ENCODE measurements at places on chromosomes 12 and 14.

GRCh38 chr14:78721756-78722480 is 551.7 kb downstream of the NRXN3 start:
- no peak for DNase-seq

- DNase-seq = no peak
Measured at GRCh38 chr14:97408937-97409815, 612.0 kb downstream of the VRK1 start.

- DNase-seq = no peak
Measured at GRCh38 chr14:96801931-96802330, 4.7 kb downstream of the VRK1 start.

DNA sequence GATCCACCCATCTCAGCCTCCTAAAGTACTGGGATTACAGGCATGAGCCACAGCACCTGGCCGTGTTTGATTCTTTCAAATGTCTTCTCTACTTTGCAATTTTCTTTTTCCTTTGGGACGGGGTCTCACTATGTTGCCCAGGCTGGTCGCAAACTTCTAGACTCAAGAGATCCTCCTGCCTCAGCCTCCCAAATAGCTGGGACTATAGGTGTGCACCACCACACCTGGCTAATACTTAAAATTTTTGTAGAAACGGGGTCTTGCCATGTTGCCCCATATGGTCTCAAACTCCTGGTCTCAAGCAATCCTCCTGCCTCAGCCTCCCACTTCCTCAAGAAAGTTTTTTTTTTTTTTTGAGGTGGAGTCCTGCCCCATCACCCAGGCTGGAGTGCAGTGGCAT is 1.7 kb downstream of the GATC start:
- DNase-seq = no peak

- DNase-seq = no peak
Measured at GRCh38 chr12:105275997-105276733, 40.2 kb upstream of the APPL2 start.

DNA sequence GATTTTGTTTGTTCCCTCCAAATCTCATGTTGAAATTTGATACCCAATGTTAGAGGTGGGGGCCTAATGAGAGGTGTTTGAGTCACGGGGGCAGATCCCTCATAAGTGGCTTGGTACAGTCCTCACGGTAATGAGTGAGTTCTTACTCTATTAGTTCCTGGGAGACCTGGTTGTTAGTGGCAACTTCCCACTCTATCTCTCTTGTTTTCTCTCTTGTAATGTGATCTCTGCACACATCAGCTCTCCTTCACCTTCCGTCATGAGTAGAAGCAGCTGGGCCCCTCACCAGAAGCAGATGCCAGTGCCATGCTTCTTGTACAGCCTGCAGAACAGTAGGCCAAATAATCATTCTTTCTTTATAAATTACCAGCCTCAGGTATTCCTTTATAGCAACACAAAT is 29.6 kb upstream of the KCNK10 start:
- DNase-seq = no peak

- peak; percentile 17 for DNase-seq
Measured at GRCh38 chr12:46493834-46494181, 121.2 kb upstream of the SLC38A2 start.

- DNase-seq = no peak
Measured at GRCh38 chr14:29166507-29166906, 399.9 kb downstream of the FOXG1 start.

- no peak for DNase-seq
Measured at GRCh38 chr14:88682495-88683114, 110.1 kb downstream of the EML5 start.

DNA sequence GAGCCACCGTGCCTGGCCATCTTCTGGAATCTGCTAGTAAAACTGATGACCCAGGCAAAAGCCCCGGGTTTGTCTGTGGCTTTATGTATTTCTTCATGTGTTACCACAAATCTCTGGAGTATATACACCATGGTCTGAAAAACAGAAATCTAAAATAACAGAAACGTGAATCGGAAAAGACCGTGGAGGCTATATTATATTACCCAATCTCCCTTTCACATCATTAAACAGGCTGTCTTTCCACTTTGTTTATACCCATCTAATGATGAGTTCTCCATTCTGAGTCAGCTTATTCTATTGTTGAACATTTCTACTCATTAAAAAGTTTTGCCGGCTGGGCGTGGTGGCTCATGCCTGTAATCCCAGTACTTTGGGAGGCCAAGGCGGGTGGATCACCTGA is 9.5 kb upstream of the AJUBA start:
- no peak for DNase-seq

- no peak for DNase-seq
Measured at GRCh38 chr14:30227436-30227835, 299.8 kb upstream of the PRKD1 start.
